ENCODE measurements at places on chromosomes 13 and 19.

GRCh38 chr13:28734906-28735305 lies 16.1 kb upstream of the SLC46A3 start:
- DNase-seq = no peak

DNA sequence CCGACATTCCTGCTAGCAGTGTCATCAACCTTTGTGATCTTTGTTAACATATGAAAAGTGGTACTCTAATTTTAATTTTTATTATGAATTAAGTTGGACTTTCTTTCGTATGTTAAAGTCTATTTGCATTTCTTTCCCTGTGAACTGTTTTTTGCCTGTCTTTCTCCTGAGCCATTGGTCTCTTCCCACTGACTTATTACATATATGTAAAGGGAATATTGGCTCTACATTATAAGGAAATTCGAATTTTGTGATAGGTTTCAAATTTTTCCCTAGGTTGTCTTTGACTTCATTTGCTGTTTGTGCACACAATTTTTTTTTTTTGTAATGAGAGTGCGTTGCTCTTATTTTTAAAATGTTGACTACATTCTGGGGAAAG lies 442 bp upstream of the CDC16 start:
- DNase-seq = no peak

GRCh38 chr13:79374578-79374977 lies 31.5 kb downstream of the RBM26 start:
- no peak for DNase-seq

- DNase-seq = no peak
Measured at GRCh38 chr13:110330491-110331011, 23.5 kb downstream of the COL4A2 start.

- no peak for DNase-seq
Measured at GRCh38 chr19:42229301-42229854, 9.3 kb downstream of the ZNF526 start.

GRCh38 chr13:101325423-101325822 lies 90.9 kb downstream of the NALCN start:
- no peak for DNase-seq

GRCh38 chr13:27997904-27998522 lies 9.5 kb upstream of the URAD start:
- DNase-seq = no peak

DNA sequence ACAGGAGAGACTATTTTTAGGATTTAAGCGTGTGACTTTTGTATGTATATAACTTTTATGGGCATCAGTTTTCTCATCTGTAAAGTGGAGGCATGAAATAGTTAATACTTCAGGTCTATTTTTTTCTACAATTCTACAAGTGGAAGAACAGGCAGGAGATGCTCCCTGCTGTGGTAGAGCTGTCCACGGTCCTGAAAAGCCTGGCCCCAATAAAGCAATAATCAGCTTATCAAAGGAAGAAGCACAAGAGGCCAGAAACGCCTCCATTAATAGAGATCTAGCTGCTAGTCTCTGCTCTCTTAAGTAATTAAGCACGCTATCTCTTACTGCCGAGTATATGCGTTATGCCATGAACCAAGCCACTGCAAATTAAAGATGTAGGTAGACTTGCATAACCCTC lies 28.0 kb upstream of the WASF3 start:
- no peak for DNase-seq

GRCh38 chr13:85632526-85633195 lies 166.6 kb downstream of the SLITRK6 start:
- no peak for DNase-seq

DNA sequence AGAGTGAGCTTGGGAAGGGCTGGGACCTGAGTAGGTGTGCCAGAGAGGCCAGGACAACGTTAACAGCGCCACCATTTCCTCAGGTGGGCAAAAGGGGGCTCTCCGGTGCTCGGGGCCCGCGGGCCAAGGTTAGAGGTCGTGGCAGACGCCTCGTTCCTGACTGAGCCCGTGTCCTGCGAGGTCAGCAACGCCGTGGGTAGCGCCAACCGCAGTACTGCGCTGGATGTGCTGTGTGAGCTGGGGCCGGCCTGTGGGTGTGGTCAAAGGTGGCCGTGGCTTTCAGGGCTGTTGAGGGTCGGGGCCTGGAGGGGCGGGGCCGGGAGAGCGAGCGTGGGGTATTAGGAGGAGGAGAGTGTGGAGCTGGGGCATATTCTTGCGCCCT lies 3.7 kb downstream of the KIRREL2 start:
- DNase-seq = no peak

- DNase-seq = no peak
Measured at GRCh38 chr13:66887088-66887487, 343.0 kb downstream of the PCDH9 start.

DNA sequence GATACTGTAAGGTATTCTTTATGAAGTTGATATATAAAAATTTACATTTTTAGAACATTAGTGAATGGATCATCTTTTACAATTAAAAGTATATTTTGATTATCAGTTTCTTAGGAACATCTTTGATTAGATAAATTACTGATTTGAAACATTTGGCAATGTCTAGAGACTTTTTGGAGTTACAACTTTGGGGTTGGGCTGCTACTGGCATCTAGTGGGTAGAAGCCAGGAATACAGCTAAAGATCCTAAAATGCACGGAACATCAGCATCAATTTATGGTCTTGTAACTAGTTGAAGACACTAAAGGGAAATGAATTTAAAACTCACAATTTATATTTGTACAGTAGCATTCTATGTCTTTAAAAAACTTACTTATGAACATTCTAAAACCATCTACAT lies 19.9 kb downstream of the POMP start:
- DNase-seq = no peak

DNA sequence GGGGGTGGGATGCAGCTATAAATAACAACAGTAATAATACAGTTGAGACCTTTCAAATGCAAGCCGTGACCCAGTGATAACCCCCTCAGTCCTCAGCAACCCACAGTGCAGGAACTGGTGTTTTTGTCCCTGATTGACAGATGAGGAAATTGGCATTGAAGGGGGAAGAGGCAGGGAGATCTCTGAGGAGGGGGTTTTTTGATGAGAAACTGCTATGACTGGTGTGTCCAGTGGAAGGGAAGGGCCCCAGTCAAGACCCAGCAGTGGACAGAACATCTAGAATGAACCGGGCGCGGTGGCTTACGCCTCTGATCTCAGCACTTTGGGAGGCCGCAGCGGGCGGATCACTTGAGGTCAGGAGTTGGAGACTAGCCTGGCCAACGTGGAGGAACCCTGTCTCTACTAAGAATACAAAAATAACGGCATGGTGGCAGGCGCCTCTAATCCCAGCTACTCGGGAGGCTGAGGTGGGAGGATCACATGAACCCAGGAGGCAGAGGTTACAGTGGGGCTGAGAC lies 1.9 kb downstream of the MAP1S start:
- DNase-seq = no peak

- DNase-seq = no peak
Measured at GRCh38 chr13:50359779-50360178, 344.5 kb downstream of the KCNRG start.

DNA sequence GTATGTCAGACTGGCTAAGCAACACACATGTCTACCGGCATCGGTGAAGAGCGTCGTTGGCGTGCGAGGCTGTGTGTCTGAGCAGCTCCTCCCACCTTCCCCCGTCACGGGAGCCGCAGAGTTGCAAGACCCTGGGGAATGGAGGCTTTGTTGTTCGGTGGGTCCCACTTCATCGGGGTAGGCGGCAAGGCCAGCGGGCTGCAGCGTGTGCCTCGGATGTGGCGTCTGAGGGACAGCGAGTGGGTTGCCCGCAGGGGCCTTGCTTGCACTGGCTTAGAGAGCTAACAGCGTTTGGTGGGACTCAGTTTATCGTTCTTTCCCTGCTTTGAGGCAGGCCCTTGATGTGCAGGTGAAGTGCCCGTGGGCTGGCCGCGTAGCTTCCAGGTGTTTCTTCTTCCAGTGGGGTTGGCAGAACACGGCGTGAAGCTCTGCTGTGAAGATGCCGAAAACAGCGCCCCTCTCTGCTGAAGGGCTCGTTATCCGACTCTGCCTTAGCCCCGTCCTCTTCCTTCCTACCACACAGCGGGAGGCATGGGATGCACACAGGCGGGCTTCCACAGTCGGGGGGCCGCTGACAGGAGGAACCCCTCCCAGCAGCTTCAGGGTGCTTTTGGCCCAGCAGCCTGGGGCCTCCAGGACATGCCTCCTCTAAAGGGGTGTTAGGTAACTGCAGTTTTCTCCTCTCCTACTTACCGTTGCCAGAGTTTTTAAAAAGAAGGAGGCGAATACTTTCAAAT lies 85.2 kb downstream of the ATP11A start:
- no peak for DNase-seq

DNA sequence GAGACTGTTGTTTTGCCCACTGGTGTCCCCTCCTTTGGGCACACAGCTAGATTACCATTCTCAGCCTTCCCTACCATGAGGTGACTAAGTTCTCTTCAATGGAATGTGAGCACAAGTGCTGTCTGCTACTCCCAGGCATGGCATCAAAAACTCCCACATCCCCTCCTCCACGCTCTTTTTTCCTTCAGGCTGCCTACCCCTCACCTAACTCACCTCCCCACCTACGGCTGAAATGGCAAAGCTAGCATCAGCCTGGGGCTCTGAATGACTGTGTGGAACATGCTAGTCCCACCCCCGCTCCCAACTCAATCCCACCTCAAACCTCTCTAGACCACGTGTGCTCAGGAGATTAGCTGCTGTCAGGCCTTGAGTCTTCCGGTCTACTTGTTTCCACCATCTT lies 512.2 kb downstream of the DIAPH3 start:
- DNase-seq = no peak

GRCh38 chr19:40674291-40674690 lies 16.2 kb downstream of the NUMBL start:
- no peak for DNase-seq

- no peak for DNase-seq
Measured at GRCh38 chr13:40796649-40797048, 7.2 kb downstream of the SLC25A15 start.

DNA sequence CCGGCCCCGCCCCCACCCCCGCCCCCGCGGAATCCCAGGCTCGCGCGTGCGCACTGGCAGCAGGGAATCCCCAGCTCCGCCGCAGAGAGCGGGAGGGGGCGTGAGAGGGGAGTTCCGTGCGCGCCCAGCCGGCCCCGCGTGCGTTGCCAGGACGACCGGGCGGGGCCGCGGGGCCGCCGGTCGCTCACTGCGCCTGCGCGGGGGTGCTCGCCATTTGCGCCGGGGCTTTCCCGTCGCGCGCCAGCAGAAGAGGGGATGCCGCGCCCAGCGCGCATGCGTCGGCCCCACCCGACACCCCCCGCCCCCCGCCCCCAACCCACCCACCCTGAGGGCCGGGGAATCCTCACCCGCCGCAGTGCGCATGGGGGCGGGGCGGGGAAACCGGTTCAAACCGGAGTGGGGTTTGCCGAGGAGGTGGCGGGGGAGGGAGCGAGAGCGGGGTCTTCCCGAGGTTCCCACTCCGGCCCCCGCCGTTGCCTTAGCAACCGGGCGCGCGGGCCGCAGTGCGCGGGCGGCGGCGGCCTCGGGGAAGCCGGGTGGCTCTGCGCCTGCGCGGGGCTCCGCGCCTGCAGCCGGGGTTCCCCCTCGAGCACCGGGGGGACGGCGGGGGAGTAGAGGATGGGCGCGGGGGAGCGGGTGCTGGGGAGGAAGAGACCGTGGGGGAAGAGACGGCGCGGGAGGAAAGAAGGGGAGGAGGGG lies 15.1 kb downstream of the CCDC124 start:
- no peak for DNase-seq

GRCh38 chr13:99299920-99300341 lies 7.3 kb downstream of the GPR183 start:
- no peak for DNase-seq

DNA sequence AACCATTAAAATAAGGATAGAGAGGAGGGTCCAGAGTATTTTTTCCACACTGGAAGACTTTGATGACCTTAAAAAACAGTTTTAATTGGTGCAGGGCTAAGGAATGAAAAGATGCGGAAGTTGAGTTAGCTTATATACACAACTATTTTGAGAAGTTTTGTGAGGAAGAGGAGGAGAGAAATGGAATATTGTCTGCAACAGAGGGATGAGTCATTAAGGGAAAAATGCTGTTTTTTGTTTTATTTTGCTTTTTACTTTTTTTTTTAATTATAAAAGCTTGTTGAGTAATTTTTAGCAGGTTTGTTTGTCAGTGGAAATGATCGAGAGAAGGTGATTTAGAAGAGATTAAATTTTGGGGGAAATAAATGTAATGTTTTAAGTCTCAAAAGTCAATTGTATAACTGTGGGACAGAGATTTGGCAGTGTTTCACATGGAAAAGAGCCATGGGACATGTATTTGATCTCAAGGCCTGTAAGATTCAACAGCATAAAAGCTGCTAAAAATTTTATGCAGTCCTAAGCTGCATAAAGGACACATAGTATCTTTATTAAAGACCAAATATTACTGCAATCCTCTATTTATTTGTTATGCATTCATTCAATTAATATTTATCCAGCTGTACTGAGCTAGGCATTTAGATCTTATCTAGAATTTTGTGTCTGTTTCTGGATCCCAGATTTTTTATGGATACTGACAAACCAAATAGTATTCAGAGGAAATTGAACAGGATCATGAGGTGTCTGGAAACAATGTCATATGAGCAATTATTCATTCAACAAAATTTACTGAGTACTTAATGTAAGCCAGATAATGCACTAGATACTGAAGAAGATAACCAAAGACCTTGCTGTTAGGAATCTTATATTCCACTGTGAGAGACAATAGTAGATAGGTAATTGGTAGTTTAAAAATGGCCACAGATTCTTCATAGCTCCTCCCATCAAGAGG lies 72.7 kb downstream of the DNAJC15 start:
- no peak for DNase-seq

- DNase-seq = no peak
Measured at GRCh38 chr13:67303661-67304333, 73.7 kb upstream of the PCDH9 start.

DNA sequence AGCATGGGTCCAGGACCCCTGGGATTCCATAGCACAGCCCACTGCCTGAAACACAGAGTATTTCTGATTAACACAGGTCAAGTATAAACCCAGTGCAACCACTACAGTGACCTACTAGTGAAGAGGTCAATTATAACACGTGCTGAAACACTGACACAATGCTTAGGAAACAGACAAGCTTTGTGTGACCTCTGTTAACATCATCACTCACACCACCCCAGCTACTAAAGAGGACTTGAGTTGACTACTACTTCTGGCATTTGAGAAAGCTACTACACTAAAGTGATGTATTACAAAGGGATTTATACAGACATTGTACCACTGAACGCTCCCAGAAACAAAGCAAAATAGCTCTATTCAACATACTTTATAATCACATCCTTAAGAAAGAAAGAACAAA lies 1935.9 kb upstream of the PCDH20 start:
- no peak for DNase-seq

DNA sequence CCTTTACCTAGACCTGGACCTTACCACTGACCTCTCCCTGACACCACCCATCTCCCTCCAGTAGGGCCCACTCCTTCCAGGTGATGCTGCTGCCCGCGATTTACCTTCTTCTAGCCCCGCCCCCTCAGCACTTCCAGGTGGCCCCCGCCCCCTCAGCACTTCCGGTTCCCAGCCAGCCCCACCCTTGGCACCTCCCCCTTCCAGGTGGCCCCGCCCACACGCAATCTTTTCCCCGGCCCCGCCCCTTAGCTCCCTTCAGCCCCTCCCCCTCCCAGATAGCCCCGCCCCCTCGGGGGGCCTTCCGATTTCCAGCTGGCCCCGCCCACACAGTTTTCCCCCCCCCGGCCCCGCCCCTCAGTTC lies 586 bp downstream of the LIG1 start:
- no peak for DNase-seq
